ENCODE measurements at places on chromosomes 6 and 20.

- no peak for DNase-seq
Observed at GRCh38 chr6:225121-225721, 67.1 kb upstream of the DUSP22 start.

GRCh38 chr20:44711237-44711636 is 3.9 kb upstream of the CCN5 start:
- DNase-seq, result no peak

- DNase-seq, result no peak
Observed at GRCh38 chr6:46437671-46438221, 53.5 kb downstream of the RCAN2 start.

DNA sequence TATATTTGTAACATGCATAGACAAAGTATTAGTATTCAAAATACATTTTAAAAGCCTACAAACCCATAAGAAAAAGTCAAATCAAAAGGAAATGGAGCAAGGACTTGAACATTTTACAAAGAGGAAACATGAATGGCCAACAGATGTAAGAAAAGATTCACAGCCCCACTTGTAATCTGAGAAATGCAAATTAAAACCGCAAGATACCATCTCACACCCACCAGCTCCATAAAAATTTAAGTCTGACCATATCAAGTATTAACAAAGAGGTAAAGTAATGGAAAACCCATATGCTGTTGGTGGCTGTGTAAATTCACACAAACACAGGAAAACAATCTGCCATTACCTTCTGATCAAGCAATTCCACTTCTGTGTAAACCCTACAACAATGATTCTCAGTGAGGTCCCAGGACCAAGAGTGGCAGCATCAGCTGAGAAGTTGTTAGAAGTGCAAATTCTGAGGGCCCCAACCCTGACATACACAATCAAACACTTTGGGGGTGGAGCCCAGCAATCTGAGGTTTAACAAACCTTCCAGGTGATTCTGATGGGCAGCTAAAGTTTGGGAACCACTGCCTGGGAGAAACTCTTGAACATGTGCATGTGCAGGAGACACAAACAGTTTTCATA is 30.9 kb downstream of the BCL2L1 start:
- no peak for DNase-seq

GRCh38 chr6:26103141-26103769 is 16.0 kb downstream of the HFE start:
- DNase-seq, result no peak

GRCh38 chr6:124539096-124539495 is 423.1 kb upstream of the RNF217 start:
- DNase-seq, result no peak

GRCh38 chr6:81575442-81575841 is 177.0 kb downstream of the TENT5A start:
- no peak for DNase-seq

DNA sequence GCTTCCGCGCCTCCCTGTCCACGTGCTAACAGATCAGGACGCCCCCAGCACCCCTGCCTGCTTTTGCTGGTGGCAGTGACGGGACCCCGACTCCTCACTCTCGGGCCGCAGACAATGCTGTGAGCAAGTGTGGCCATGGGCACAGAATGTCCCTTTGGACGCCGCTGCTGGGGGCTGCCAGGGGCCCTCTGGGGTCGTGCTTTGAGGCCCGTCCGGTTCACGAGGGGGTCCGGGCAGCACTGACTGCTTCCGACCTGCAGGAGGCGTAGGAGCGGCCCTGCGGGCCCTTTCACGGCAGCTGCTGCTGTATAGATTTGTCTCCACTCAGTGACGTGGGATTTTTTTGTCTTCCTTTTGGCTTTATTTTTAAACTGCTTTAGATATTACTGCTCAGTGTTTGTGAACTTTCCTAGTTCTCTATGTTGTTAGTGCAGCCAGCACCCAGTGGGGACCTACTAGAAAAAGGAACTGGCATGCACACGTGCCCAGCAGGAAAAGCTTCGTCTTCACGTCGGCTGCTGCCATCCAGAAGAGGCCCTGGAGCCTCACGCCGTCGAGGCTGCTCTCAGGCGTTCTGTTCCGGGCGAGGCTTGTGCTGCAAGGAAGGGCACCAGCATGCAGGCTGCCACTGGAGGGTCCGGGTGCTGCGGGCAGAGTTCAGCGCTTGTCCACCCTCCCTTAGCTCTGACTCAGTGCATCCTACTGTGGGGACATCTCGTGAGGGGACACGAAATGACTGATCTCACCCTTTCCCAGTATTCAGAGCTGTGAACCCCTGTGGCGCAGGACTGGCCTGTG is 21.7 kb downstream of the UCKL1 start:
- DNase-seq, result no peak

DNA sequence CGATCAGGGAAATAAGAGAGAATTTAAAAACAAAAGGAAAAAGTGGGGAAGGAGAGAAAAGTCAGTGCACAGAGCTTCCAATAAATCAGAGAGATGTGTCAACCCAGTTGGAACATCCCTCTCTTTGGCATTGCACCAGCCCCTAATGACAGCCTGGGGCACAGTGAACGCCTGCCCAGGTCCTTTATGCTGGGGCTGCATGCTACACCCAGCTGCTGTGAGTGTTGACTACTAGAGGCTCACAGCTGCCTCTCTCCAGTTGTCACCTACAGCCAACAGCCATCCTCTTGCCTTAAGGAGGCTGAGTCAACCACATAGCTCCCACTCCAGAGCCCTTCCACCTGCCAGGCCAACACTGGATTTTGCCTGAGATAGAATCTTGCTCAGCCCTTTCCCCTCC is 19.0 kb downstream of the OR2H2 start:
- no peak for DNase-seq

- no peak for DNase-seq
Observed at GRCh38 chr20:60211618-60212463, 253.6 kb downstream of the CDH26 start.

- DNase-seq, result no peak
Observed at GRCh38 chr20:9668381-9668780, 154.0 kb downstream of the LAMP5 start.

GRCh38 chr6:105667056-105667455 is 264.2 kb upstream of the PREP start:
- DNase-seq, result no peak

- no peak for DNase-seq
Observed at GRCh38 chr6:15906420-15907016, 222.4 kb upstream of the MYLIP start.

GRCh38 chr20:61461461-61461860 is 209.4 kb downstream of the CDH4 start:
- DNase-seq, result no peak

DNA sequence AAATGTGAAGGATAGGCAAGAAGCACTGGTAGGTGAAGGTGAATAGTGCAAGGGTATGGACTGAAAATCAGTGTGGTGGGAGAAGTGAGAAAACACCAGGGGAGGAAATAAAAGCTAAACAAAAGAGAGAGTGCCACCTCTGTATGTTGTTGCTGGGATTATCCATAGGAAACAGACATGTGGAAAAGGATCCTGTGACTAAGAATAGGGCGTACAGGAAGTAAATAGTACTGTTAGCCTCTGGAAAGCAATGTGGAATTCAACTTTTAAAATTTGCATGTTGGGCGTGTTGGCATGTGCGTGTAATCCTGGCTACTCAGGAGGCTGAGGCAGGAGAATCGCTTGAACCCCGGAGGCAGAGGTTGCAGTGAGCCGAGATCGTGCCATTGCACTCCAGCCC is 661.7 kb downstream of the KIF16B start:
- DNase-seq, result no peak

GRCh38 chr6:144395014-144395413 is 109.9 kb downstream of the UTRN start:
- DNase-seq, result no peak

DNA sequence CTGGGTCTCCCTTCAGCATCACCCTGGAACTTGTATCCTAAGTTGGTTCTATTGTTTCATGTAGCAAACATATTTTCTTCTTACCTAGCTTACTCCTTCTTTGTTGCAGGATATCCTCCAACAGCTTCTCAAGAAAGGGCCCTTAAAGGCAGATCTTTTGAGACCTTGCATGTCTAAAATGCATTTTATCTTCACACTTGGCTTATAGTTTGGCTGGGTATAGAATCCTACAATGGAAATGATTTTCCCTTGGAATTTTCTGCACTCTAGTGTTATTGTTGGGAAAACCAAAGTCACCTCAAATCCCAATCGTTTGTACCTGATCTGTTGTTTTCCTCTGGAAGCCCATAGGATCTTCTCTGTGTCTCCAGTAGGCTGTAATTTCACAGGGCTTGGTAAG is 12.1 kb upstream of the TGM6 start:
- DNase-seq, result no peak

DNA sequence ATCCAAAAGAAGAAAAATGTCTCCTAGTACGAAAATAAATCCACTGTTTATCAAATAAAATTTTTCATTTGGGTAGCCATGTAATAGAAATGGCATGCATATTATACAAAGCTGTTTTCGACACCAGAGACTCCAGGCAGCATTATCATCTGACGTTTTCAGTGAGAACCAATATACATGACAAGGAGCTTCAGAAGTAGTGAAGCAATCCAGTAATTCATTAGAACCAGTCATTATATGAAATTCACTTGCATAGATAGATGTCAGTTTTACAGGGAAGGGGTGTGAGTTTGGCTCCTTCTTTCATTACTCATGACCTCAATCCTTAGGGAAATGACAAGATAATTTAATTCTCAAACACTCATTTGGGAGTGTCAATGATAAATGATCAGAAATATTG is 14.7 kb downstream of the HTR1B start:
- DNase-seq, result no peak

GRCh38 chr6:92840246-92840930 is 579.0 kb downstream of the EPHA7 start:
- DNase-seq, result no peak

GRCh38 chr6:82818727-82819126 is 246.9 kb downstream of the UBE3D start:
- no peak for DNase-seq

- no peak for DNase-seq
Observed at GRCh38 chr20:16748308-16748900, at the start of gene OTOR. TSS of gene OTOR (plus strand) at chr20:16748358. CDS start at chr20:16748402, 44 bp downstream.

DNA sequence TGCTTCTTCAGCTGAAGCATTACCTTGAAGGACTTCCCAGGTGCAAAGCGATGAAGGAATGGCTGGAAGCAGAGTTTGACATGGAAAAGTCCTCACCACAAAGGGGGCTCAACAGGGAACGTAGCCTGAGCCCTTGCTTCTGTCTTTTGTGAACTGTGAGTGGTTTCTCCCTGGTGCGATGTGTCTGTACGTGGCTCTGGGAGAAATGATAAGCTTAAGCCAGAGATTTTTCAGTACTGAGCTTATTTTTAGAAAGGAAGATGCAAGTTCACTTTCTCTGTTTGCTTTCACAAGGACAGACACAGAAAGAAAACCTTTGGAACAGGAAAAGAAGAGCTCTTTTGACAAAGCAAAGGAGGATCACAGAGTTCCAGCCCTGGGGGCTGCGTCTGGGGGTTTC is 79.4 kb downstream of the DACT2 start:
- DNase-seq, result no peak

DNA sequence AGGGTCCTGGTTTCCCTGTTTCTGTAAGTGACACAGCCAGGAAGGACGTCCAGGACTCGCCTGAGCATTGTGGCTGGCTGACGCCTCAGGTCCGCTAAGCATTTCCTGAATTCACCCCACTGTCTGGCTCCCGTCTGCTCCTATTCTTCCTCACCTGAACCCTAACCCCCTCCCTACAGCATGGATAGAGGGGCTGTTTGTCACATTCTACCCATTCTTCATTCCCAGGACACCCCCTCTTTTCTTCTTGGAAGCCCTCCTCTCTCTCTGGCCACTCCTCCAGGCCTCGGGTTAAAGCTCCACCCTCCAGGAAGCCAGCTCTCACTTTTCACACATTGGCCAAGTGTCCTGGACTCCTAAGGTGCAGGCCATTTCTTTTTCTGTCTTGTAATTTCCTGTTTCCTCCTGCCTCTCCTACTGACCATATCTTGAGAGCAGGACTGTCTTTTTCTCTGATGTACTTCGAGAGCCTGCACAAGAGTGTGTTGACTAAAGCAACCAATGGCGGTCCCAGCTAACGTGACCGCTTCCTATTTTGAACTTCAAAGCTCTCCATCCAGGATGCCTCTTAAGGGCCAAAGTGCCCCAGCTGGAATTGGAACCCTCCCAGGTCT is 24.2 kb upstream of the MYMX start:
- DNase-seq, result no peak

- DNase-seq, result no peak
Observed at GRCh38 chr6:125004797-125005595, 42.8 kb downstream of the RNF217 start.

- no peak for DNase-seq
Observed at GRCh38 chr20:11083841-11084240, 410.0 kb upstream of the JAG1 start.

DNA sequence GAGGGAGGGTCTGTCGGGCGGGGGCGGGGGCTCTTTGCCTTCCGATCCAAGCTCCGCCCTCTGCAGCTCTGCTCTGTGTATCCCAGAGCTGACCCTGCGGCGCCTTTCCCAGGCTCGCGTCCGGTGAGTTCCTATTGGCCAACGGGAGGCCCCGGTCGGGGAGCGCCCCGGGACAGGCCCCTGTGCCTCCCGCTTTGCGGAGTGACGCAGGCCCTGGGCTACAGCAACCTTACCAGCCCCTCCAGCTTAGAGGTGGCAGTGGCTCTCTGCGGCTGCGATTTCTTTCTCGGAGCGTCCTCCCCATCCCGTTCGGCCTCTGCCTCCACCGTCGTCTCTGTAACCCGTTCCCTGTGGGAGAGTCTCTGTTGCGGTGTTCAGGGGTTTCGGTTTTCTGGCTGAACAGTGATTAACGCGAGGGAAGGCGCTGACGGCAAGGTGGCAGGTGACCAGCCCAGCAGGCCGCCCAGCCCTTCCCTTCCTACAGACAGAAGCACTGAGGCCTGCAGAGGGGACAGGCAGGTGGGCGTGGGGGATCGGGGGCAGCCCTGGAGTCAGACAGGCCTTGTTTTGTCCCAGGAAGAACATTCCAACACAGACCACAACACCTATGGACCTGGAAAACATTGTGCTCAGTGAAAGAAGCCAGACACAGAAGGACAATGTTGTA is 18.1 kb upstream of the CEBPB start:
- DNase-seq, result no peak

DNA sequence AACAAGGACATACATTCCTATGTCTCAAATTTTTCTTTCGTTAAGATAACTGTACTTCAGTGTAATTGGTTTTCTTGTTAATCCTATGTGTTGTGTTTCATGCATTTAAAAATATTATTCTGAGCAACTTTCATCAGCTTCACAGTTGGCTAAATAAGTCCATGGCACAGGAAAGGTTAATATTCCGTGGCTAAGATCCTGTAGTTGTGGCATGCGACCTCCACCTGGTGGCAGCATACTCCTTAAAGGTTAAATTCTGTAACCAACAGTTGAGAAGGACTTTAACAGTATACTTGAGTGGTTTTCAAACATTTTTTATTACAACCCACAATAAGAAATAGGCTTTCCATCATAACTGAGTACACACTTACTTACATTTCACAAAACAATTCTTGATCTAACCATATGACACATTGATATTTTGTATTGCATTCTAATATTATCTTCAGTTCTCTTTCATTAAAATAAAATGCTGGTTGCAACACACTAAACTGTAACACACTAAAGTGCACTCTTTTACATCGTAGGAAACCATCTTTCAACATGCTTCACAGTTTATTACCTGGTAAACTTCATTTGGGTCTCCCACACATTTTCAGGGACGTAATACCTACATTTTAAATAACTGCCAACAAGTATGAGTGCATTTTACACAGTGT is 118.3 kb downstream of the SLX4IP start:
- DNase-seq, result no peak

- DNase-seq, result no peak
Observed at GRCh38 chr6:90414352-90414751, 117.7 kb upstream of the BACH2 start.
